Caki2 (cell line): ENCODE measurements at places on chromosomes 11 and 22.

DNA sequence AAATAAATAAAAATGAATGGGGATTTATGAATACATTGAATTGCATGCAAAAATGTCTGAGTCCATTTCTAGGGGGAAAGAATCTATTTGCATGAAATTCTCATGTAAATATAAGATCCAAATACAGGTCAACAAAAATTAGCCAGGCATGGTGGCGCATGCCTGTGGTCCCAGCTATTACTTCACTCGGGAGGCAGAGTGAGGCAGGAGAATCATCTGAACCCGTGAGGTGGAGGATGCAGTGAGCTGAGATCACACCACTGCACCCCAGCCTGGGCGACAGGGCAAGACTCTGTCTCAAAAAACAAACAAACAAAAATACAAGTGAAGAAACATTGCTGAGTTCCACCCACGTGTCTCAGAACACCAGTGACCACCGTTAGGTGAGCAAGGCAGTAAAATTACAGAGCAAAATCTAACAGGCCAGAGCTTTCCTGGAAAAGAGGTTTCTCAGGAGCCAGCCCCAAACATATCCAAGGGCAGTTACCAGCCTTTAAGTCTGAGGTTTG lies 17.3 kb downstream of the PACSIN2 start:
- DNase-seq = peak; percentile 36

- peak; percentile 69 for DNase-seq
Measured at GRCh38 chr11:105612771-105613170, 2.9 kb downstream of the GRIA4 start.

DNA sequence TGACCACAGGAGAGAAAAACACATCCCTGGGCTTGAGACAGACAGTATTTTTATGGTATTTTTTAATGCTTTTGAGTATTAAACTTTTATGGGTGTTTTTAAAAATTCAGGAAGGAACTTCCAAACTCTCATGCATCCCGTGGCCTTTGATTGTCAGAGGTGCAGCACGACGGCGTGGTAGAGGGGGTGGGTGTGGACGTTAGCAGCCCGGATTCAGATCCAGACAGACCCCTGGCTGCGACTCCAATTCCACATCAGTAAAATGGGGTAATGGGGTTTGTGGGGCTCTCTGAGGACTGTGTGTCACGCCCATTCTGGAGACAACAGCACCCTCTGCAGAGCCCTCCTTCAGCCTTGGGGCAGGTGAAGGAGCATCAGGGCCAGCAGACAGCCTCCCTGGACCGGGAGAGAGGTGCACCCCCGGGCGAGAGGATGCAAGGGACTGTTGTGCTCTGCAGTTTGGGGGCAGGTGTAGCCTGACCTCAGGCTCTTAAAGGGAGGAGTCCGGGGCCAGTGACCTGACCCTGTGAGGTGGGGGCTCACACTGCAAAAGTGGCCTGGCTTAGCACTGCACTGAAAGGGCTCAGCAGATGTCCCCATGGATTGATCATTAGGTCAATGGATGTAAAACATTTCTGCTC lies 1024.3 kb downstream of the TBC1D22A start:
- no peak for DNase-seq

DNA sequence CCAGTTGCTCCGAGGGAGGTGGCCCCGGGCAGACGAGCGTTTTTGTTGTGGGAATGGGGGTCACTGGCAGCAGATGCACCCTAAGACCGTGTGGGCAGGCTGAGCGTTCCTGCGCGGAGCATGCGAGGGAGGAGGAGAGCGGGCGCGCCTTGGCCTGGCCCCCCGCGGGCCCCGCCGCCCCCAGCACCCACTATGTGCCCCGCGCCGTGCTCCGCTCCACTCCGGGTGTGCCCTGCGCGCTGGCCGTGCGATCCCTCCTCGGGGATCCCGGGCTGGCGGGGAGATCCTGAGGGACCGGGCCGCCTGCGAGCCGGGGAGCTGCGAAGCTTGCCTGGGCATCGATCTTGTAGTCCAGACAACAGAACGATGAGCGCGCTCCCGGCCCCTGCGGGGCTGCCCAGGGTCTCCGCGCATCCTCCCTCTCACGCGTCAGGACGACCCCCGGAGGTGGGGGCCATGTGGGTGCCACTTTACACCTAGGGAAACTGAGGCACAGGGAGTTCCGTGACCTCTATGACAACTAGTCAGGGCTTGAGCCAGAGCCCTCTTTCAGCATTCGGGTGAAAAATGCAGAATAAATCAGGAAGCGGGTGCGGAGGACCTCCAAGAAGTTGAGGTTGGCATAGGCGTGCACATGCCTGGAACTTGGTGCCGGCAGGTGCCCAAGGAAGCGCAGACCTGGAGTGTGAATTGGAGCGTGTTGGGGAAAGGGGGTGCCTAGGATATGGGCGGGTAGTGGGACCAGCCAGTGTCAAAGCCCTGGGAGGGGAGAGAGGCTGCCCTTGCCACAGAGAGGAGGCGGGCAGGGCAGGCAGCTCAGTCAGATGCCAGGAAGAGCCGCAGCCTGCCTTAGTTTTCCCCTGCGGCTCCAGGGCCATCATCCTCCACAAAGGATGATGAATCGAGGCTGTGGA lies 1.3 kb upstream of the KMT5B start:
- no peak for DNase-seq

DNA sequence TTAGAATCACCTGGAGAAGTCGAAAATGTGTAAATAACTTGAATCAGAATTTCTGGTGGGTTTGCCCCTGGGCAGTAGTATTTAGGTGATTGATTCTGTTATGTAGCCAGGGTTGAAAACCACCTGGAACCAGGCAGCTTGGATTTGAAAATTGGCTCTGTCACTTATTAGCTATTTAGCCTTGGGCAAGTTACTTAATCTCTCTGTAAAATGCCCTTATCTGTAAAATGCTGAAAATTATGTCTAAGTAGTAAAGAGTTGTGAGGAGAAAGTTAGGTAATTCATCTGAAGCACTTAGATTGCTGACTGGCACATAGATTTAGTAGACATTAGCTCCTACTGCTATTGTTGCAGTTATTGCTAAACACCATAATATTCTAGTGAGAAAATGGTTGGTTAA lies 49.3 kb downstream of the PPME1 start:
- DNase-seq = no peak

- no peak for DNase-seq
Measured at GRCh38 chr11:46120346-46121300, 631 bp downstream of the PHF21A start.

GRCh38 chr11:23112987-23113886 lies 253.0 kb upstream of the CCDC179 start:
- DNase-seq = peak; percentile 36

GRCh38 chr11:132439711-132440255 lies 1069.4 kb downstream of the NTM start:
- DNase-seq = no peak

GRCh38 chr11:24705474-24705873 lies 208.6 kb downstream of the LUZP2 start:
- no peak for DNase-seq

- DNase-seq = peak; percentile 50
Measured at GRCh38 chr11:13183094-13183825, 94.3 kb upstream of the BMAL1 start.

GRCh38 chr22:37225481-37225880 lies 13.2 kb upstream of the SSTR3 start:
- no peak for DNase-seq

GRCh38 chr11:35214226-35214770 lies 75.3 kb downstream of the CD44 start:
- no peak for DNase-seq

DNA sequence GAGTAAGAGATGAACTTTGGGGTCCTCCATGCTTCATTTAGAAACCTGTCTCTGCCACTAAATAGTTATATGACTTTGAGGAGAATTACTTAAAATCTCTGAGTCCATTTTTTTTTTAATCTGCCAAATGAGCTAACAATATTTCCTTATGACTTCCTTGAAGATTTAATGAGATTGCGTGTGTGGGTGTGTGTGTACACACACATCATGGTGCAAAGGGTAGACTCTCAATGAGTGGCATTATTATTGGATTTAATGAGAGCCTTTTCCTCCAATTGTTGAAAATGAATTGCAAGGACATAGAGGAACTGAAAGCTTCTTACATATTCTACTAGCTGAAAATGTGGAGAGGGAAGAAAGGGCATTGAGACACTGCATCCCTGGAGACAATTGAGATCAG lies 573.5 kb upstream of the LUZP2 start:
- no peak for DNase-seq

GRCh38 chr11:86249307-86250098 lies 5.0 kb downstream of the EED start:
- no peak for DNase-seq

DNA sequence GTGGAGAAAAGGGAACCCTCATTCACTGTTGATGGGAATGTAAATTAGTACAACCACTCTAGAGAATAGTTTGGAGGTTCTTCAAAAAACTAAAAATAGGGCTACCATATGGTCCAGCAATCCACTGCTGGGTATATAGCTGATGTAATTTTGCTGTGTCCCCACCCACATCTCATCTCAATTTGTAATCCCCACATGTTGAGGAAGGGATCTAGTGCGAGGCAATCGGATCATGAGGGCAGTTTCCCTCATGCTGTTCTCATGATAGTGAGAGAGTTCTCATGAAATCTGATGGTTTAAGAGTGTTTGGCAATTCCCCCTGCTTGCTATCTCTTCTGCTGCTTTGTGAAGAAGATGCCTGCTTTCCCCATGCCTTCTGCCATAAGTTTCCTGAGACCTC lies 17.1 kb upstream of the OR52M1 start:
- no peak for DNase-seq

GRCh38 chr22:42180349-42180842 lies 49.8 kb upstream of the CYP2D6 start:
- DNase-seq = peak; percentile 16

- DNase-seq = no peak
Measured at GRCh38 chr11:59883597-59883996, 5.0 kb downstream of the OOSP3 start.

DNA sequence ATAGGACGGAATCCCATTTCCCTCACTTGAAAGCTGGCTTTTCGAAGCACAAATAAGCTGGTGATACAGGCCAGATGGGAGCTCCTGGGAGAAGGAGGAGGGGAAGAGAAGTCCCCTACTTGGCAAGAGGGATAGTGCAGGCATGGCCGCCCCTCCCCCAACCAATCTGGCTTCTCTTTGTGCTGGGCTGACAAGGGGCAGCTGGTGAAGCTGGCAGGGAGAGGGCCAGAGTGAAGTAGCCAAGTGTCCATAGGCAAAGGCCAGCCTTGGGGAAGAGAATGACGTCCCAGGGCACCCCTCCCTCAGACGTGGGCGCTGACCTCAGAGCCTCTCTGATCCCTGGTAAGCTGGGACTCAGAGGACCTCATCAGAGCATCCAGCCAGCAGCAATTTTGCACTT lies 78.7 kb upstream of the GRAMD1B start:
- no peak for DNase-seq

GRCh38 chr22:27086080-27087044 lies 429.0 kb downstream of the MIAT start:
- no peak for DNase-seq

DNA sequence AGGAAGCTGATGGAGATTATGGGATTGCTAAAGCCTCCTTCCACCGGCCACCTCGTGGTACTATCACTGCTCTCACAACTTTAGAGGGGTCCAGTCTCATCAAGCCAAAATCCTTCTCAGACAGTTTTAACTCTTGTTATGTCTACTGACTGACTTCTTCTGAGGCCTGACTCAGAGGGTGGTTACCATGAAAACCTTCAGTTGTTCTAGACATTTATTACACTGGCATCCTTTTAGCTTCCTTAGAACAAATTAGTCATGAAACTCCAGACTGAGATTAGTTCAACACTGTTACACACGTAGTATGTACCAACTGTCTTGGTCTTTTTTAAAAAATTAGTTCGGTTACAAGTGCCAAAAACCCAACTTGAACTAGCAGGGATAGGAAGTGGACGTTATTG lies 7.5 kb downstream of the DIXDC1 start:
- peak; percentile 65 for DNase-seq

DNA sequence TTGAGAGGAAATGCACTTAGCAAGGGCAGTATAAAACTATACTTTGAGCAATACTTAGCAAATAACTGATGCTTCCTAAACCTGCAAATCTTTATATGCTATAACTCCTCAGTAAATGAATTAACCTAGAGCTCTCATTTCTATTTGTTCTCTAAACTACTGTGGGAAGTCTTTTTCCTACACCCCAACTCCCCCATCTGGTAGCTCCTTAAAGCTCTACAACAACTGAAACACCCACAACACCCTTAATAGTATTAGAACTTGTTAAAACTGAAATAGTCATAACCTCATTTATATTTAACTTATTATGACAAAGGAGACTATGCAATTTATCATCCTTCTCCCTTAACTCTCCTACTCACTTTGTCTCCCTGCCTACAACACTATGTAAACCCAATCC lies 43.4 kb downstream of the GUCY1A2 start:
- no peak for DNase-seq

DNA sequence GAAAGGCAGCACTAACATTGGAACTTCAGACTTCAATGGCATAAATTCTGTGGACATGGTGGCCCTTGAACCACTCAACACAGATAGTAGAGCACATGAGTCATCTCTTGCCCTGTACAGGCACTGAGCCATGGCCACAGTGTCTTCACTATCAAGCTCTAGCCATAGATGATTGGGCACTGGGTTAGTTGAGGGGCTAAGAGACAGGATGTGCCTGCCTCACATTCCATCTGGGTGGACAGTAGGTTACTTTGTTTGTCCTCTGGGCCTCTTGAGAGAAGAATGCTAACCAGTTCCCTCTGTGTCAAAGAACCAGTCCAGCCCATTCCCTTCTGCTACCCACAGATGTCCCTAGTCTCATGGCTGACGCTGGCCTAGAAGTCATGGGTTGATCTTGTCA lies 39.8 kb downstream of the OR6Q1 start:
- no peak for DNase-seq

GRCh38 chr22:19118329-19118880 lies 3.8 kb downstream of the DGCR2 start:
- DNase-seq = no peak

DNA sequence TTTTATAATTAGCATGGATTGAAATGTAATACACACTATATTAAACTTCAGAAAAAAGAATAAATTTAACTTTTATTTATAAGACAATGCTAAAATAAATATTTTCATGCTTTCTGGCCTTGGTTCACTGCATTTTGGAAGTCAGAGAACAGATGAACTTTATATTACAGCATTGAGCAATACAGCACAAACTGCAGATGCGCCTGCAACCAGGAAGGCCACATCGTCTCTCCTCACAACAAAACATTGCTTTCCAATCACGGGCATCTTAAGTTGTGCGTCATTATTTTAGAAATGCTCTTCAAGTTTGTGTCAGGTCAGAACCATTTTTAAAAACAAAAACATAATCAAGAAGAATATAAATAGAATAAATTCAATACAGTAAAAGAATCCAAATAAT lies 89.3 kb upstream of the CEP126 start:
- no peak for DNase-seq

GRCh38 chr11:2269601-2270321 lies 627 bp downstream of the ASCL2 start:
- DNase-seq = no peak
